Right hindlimb (tissue), 1 donor: ENCODE measurements at places on chromosomes 12 and 14.

DNA sequence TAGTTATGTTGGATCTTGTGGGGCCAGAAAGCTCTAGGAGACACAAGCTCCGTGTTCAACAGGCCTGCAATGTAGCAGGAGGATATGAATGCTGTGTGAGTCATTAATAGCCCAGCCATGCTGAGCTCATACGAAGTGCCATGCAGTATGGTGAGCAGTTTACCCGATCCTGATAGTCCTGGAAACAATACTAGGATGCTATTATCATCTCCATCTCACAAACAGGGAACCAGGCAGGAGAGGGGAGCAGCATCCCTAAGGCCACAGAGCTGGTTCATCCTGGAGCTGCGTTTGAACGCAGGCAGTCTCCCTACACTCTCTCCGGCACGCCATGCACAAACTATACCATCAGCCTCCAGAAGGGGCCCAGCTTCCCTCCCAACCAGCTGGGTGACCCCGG, 20.5 kb downstream of the TTC7B start:
- DNase-seq, result no peak

- DNase-seq, result no peak
Measured at GRCh38 chr14:103336191-103336590, 2.2 kb downstream of the EIF5 start.

DNA sequence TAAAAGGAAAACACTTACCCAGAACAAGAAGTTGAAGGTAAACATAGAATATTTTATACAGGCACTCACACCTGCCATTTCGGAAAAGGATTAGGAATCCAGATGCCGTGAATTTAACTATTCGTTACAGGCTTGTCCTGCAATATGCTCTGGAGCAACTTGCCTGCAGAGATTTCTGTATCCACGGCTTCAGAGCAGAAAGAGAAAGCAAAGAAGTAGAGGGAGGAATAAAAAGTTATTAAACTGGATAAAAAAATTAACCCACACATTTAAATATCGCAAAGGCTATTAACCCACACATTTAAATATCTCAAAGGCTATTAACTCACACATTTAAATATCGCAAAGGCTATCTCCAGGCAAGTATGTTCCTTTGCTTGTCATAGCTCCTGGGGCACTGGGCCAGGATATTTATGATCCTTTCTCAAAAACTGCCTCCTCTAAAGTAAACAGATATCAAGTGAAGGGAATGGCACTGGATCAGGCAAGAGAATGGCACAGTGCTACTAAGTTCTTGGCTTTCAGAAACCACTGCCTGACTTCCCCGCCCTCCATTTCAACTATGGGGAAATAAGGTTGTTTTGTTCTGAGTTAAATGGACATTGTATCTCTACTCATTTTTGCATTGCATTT, at the start of gene TSPAN8:
TSS of gene TSPAN8 (minus strand) at position 399 of the 633 bp plus-strand sequence. CDS start at position 78, 321 bp downstream.
- no peak for DNase-seq

DNA sequence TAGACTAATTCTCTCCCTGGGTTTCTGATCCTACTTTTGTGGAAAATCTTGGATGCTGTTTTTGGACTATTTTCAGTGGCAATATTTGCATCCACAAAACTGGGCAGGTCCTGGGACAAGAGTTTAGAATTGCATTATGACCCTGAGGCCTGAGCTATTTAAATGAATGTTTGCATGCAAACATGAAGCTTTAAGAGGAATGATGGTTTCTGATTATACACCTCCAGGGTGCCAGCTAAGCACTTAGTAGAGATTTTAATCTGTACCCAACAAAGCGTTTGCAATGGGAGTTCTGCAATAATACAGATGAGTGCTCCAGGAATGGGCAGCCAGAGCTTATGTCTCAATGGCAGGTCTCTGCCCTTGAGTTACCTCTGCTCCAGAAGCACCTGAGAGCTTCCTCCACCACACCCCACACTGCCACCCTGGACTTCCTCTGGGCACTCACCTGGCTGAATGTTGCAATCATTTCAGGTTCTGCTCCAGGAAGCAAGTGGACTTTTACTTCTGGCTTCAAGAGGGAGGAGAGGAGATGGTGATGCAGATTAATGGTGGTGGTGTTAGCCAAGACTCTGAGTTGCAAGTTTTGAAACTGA, 6.0 kb upstream of the SPTLC2 start:
- DNase-seq, result no peak

DNA sequence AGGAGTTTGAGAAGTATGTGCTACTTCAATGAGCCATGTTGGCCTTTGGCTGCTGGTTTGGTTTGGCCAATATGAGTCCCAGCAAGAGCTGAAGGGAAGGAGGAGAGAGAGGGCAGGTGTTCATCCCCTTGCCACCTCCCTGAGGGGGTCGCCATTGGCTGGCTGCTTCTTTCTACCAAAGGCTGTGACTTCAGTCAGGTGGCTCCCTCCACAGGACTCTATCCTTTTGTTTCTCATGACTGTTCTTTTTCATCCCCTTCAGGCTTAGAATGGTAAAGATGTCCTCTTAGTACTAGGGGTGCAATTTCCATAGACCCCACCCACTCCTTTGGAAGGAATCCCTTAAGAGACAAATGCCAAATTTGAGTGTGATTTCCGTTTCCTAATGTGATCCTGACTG, 31.2 kb upstream of the OTOGL start:
- no peak for DNase-seq

GRCh38 chr14:92501891-92502351, 11.7 kb upstream of the RIN3 start:
- DNase-seq, result no peak

GRCh38 chr12:94262228-94263010, 114.0 kb downstream of the PLXNC1 start:
- peak; percentile 91 for DNase-seq

- no peak for DNase-seq
Measured at GRCh38 chr14:56482310-56482911, 97.2 kb upstream of the TMEM260 start.

- no peak for DNase-seq
Measured at GRCh38 chr12:121810833-121811433, 7.1 kb downstream of the SETD1B start.

GRCh38 chr12:31018790-31019505, 54.7 kb upstream of the DDX11 start:
- DNase-seq, result no peak
